Activated CD4-positive, alpha-beta T cell treated with anti-CD3 and anti-CD28 coated beads, Interleukin-10, Interleukin-2, amounts not matched to agents 100 ng/mL and 50 ng/mL, durations not matched to agents 16 hours and 8 hours (primary cell): ENCODE measurements at places on chromosomes 7 and 10.

DNA sequence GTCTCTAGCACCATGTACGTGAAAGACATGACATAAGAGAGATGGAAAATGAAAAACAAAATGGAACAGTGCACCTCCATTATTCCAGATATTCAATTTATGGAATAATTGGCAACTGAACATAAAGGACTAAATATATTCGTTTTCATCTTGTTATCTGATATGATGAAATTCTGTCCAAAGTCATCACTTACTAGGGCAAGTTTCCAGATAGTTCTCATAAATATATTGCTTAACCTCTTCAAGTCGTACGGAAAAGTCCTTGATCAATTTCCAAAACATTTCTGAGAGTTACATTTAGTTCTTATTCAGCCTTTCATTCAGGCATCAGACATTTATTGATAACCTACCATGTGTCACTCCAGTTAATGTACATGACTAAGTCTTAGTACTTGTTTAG, 185.2 kb downstream of the HGF start:
- DNase-seq: no peak

GRCh38 chr10:124415210-124415609, 3.5 kb downstream of the OAT start:
- DNase-seq: no peak

DNA sequence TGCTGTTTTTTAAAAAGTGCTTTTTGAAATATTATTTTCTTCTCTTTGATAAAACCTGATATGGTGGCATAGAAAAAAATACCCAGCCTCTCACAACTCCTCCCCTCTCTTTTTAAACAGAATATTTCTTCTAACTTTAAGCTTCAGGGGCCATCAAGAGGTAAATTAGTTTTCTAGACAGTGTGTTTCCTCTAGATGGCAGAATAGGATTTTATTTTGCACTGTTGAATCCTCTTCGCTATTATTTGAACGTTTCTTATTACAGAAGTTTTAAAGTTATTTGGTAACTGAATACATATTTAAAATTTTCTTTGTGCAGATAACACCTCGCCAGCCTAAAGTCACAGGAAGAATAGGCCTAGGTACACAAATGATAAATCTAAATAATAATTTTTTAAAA, 30.3 kb downstream of the ARL5B start:
- peak; percentile 4 for DNase-seq

DNA sequence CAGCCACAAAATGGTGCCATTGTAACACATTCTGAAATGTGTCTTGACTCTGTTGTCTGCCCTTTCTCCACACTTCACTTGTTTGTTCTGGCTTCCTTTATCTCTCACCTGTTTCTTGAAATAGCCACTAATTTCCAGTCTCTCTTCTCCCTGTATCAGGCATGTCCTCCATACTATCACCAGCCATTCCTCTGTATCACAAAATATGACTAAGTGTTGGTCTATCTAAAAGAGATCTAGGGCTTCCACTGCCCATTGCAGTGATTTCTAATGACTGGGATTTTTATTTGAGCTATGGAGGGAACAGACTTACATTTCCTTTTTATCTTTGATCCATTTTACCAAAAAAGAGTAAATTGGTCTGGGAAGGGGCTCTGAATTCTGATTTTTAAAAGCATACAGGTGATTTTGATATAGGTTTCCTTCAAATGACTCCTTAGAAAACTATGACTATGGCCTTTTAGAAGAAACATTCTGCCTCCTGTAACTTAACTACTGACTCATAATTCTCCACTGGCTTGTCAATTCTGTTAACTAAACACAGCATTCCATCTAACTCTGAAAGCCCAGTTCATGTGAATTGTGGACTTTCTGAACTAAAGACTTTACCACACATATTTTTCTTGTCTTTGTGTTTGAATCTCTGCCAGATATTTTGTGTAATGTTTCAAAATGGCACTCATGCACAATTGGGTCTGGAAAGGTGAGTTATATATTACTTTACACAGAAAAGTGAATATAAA, 1121.4 kb downstream of the XPNPEP1 start:
- no peak for DNase-seq

DNA sequence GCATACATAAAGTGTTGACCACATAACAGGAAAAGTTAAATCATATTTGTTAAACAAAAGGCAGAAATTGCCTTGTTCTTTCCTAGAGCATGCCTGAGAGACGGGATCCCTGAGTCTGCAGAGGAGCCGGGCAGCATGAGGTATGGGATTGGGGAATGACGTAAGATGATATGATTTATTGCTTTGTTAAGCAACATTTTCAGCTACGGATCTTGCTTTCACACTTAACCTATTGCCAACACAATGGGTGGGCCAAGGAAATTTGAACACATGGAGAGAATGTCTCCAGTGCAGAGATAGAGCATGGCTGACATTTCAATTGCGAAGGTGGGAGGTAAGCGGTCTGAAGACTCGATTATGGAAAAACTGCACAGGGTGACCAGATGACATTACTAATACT, 76.7 kb downstream of the EMX2 start:
- DNase-seq: no peak

GRCh38 chr10:99984211-99985034, 25.3 kb downstream of the DNMBP start:
- no peak for DNase-seq

GRCh38 chr7:140584195-140584851, 56.3 kb downstream of the DENND2A start:
- DNase-seq: no peak

DNA sequence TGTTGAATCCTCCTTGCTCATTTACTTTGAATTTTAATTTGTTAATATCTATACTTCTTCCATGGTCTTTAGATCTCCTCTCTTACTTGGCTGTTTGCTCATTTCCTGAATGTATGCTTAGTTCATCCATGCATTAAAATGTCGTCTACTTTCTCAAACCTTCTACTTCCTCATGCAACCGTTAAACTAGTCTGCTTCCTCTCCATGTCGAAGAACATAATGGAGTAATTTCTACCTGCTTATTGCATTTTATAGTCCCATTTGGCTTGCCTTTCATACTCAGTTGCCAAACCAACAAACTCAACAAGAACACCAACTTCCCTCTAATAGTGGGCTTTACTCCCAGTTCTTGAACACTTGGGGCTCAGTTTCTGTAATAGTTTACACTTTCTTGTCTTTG, 43.8 kb upstream of the SEMA3D start:
- DNase-seq: no peak

- DNase-seq: no peak
These were observed 225.0 kb downstream of the CACNB2 start for GRCh38 chr10:18364987-18365775.

DNA sequence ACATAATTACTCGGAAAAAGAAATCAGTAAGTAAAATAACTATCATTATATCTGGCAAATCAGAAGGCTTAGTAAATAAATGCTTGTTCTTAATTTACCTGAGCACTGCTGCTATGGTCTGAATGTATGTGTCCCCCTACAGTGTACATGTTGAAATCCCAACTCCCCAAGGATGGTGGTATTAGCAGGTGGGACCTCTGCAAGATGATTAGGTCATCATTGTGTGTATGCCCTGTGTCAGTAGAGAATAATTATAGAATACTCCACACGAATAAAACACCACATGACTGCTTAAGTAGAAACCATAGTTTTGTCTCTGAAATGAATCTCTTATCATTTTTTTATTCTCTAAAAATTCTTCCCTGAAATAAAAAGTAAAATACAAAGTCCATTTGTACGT, 101.6 kb downstream of the RNF133 start:
- DNase-seq: no peak

DNA sequence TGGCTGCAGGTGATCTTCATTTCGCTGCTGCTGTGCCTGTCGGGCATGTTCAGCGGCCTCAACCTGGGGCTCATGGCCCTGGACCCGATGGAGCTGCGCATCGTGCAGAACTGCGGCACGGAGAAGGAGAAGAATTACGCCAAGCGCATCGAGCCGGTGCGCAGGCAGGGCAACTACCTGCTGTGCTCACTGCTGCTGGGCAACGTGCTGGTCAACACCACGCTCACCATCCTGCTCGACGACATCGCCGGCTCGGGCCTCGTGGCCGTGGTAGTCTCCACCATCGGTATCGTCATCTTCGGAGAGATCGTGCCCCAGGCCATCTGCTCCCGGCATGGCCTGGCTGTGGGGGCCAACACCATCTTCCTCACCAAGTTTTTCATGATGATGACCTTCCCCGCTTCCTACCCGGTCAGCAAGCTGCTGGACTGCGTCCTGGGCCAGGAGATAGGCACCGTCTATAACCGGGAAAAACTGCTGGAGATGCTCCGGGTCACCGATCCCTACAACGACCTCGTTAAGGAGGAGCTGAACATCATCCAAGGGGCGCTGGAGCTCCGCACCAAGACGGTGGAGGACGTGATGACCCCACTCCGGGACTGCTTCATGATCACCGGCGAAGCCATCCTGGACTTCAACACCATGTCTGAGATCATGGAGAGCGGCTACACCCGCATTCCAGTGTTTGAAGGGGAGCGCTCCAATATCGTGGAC, 1.3 kb downstream of the CNNM2 start:
- DNase-seq: no peak

GRCh38 chr10:110358869-110359629, 54.3 kb upstream of the SMNDC1 start:
- no peak for DNase-seq

DNA sequence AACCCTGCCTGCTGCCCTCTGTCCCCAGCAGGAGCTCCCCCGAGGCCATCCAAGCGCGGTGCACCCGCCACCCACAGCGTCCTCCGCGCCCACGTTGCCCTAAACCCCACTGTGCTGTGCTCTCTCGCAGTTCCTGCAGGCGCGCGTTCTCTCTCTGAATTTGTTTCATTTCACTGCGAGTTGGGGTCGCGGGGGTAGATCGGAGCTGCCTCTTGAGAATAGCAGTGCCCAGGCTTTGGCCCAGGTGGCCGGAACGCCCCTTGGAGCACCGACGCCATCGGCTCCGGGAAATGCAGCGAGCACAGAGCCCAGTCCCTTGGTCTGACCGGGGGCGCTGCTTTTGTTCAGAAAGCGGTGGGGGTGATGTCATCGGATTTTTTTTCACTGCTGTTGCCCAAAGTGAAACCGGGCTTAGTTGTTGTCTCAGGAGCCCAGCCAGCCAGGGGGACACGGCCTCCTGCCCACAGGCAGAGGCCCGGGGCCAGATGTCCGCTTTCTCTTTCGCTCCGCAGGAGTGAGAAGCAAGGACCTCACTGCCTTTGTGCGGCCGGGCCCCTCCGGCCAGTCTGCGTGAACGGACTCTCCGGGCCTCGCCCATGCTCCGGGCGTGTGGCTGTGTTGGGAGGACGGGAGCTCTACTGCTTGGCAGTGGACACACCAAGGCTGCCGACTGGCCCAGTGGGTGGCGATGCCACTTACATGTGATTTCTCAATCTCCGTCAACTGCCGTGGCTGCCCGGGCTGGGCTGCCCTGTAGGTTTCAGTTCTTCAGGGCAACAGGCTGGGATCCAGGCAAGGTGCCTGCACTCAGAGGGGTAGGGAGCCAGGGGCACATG, 43.1 kb downstream of the FOXK1 start:
- DNase-seq: peak; percentile 64

- no peak for DNase-seq
These were observed 35.0 kb upstream of the SRI start for GRCh38 chr7:88254721-88255424.

DNA sequence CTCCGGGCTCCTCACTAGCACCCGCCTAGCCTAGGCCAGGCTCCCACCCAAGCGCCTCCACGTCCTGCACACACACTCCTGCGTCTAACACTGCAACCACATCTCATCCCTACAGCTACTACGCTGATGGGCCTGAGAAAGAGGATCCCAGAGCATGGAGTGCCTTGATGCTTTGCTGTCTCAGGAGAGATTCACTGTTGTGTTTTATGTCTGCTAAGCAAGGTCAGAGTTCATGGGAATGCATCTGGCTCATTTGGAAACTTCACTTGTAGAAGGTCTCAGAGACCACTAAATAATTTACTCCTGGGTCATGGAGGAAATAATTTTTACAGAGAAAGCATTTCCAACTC, 88.7 kb downstream of the SLIT1 start:
- DNase-seq: no peak

GRCh38 chr10:49115796-49116508, 630 bp upstream of the VSTM4 start:
- peak; percentile 54 for DNase-seq

GRCh38 chr7:104206841-104207240, 972 bp downstream of the ORC5 start:
- peak; percentile 7 for DNase-seq

GRCh38 chr10:16545116-16545736, 23.5 kb upstream of the C1QL3 start:
- DNase-seq: peak; percentile 40
